Motor neuron (in vitro differentiated cells): ENCODE measurements at places on chromosomes 2 and 18. TPM values are rescaled to one million over a fixed set of nuclear protein-coding genes. Genes with fewer than 3 reads are reported as not detected.

DNA sequence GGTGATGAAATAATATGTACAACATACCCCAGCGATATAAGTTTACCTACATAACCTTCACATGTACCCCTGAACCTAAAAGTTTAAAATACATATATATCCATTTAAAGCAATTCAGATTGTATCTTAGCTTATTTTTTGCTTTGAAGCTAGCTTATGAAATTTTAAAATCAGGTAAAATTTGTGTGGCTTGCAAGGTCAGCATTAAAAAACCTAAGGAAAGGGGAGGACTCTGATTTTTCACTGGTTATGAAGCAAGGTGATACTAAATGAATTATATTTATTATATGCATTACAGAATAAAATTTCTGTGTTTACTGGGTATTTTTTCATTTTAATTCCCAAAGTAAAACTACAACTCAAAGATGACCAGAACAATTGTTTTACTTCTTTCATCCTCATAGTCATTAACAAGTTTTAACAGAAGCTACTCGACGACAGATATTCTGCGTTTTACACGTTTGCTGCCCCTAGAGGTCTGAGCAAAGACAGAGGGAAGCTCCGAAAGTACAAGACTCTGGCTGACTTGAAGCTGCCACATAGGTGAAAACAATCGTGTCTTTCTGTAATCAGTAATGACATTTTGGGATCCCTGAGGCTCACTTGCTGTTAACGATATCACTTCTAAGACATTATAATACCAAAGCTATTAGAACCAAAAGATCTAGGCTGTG is 17.1 kb downstream of the PKP4 start:
- no peak for ATAC-seq

DNA sequence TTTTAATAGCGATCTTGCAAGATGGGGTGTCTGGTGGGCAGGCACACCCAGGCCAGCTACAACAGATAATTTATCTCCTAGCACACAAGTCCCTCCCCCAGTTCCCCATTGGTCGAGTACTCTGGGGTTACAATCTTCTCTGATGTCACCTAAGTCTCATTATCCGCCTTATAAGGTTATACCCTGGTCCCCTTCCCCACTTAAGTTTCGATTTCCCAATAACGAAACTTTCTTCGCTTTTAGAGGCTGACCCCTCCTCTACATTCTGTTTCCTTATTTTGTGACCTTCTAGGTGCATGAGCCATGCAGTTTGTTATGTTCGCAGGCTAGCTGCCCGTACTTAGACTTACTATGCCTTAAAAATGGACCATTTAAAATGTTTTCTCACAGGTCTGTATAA is 180.1 kb downstream of the CAPN13 start:
- no peak for ATAC-seq

Gene RGPD3
- total RNA-seq: 0.62 and 0.73 TPM in 2 replicates

DNA sequence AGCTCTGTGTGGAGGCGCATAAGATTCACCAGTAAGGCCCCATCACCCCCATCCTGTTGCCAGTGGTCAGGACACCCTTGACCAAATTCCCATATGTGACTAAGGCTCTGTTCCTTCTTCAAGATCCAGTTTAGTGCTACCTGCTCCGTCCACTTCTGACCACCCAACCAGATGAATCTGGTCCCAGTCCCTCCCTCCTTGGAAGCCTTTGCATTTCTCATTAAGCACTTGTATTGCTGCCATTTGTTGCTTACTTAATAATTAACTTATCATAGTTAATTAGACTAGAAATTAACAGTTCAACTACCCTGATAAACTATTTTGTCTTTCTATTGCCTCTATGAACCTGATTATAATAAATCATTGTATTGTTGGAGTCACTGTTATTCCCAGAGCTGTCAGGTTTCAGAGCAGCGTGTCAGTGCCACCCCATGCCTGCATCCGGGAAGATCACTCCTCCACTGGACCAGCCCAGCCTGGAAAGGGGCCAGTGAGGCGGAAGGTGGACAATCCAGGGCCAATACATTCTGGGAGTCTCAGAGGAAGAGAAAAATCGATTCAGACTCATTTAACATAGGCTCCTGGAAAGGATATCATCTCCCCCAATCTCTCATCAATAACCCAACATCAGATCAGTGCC is 9.5 kb upstream of the NAT8 start:
- no peak for ATAC-seq

DNA sequence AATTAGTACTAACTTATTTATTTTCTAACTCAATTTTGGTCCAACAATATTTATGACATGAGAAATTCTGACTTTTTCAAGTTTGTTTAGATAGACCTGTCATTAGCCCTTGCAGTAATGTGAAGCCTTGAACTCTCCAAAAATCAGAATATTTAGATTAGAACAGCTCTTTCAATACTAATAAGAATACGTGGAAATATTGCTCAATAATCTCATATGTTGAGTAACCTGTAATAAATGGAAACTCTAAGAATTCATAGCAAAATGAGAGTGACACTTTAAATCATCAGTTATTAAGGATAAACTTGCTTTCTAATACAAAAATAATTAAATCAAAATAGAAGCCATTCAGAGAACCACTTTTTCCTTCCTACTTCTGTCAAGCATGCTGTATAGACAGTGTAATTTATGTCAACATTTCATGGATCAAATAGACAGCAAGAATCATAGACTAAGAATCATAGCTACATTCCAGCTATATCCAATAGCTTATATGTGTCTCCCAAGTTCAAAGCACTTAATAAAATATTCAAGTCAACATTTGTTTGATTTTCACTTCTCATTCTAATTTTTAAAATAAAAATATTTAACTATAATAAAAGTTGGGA is 710.3 kb upstream of the SOX11 start:
- no peak for ATAC-seq

DNA sequence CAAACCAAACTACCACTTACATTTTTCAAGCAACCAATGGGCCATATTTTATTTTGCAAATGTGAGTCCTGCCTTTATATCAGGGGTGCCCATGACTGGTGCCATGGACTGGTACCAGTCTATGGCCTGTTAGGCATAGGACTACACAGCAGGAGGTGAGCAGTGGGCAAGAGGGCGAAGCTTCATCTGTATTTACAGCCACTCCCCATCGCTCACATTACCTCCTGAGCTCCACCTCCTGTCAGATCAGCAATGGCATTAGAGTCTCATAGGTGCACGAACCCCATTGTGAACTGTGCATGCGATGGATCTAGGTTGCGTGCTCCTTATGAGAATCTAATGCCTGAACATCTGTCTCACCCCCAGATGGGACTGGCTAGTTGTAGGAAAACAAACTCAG is 53.6 kb downstream of the CCDC68 start:
- ATAC-seq: no peak

- ATAC-seq: no peak
Measured at GRCh38 chr2:51472300-51472699, 440.4 kb upstream of the NRXN1 start.

DNA sequence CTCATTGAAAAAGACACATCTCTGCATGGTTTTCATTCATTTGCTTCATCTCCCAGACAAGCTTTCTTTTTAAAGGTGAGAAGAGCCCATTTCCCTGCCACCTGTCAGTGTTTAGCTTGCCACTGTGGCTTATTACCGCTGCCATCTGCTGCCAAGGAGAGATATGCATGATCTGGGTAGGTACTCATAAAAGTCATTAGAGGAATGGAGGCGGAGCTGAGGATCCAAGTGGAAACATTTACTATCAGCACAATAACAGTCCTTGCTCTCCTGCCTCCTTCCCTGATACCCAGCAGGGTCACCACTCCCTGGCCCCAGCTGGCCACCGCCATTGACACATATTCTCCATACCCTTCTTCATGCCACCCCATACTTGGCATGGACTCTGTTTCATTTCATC is 390.4 kb downstream of the TSN start:
- no peak for ATAC-seq

DNA sequence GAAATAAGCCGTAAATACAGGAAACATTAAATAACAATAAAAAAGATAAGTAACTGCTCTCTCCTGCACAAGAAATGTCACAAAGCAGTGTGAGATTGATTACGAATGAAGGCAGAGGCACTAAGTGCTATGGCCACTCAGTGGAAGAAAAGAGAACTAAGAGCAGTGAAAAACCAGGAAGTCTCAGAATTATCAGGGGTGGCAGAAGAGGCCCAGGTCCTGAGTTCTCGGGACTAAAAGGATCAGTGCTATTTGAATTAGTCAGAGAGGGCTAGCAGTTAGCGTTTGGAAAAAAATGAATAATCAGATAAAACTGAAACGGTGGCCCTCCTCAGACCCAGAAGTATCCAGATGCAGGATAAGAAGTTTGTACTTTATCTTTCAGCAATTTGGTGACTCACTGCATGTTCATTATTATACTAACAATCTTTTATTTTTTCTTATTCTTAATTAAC is 367.1 kb downstream of the ZEB2 start:
- peak; percentile 63 for ATAC-seq
